Activated T-cell treated with anti-CD3 and anti-CD28 coated beads for 1 hour (primary cell): ENCODE measurements at places on chromosomes 7 and 10.

DNA sequence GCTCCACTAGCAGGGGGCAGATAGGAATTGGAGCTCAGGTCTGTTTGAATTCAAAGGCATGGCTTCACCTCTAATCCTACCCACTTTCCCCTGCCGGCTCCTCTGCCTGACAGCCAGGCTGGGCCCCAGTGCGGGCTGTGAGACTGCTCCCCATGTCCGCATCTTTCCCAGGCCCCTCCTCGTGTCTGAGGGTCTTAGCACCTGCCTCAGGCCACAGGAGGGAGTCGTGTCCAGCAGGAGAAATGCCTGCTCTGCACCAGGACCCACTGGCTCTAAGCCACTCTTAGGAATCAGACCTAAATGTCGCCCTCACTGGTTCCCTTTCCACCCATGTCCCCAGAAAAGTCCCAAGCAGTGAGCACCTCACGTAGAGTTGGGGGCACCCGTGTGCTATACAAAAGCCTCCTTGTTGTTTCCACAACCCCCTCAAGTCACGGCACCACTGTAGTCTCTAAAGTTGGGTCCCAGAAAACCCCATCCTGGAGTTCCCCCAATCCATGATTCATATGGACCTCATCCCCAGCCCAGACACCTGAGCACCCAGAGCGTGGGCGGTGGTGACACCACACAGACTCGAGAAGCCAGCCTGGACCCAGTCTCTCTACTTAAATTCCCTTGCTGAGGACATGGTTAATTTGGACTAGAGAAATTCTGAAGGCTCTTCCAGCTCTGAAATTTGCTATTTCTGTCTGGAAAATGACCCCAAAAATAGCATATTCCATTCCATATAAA is 466.4 kb upstream of the ZMIZ1 start:
- no peak for DNase-seq

DNA sequence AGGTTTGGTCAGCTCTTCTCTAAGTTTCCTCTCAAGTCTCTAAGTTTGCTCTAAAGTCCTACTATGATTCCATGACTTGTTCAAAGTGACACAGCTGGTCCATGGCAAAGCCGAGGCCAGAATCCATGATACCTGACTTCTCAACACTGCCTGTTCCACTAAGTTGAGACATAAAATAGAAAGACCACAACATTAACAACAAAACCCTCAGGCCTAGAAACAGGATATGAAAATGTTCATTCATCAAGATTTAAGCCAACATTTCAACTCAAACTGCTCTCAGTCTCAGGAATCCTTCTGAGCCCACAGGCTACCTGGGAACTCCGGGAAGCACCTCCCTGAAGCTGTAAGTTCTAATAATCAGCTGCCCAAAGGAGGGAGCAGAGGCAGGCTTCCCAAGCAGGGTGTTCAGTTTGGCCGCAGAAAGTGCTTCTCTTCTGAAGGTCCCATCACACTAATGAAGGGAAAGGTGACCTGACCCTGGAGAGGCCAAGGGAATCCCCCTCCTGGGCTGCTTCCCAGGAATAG is 62.9 kb downstream of the STK17A start:
- no peak for DNase-seq

DNA sequence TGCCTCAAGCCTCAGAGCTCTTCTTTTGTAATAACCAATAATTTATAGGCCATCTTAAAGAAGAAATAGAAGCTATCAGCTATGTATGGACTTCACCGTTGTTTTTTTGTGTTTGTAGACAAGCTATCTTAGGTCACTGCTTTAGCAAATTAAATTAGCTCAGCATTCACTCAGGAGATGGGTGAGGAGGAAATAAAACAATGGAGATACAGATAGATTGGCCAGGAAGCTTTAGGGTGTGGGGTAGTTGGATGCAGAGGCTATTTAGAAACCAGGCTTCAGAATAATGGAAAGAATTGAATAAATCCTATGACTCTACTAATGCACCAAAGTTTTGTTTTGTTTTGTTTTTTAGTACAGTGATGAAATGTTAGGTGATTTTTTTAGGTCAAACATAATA is 66.1 kb downstream of the MDFIC start:
- no peak for DNase-seq

- DNase-seq = no peak
Measured at GRCh38 chr7:141874787-141875186, 33.5 kb upstream of the PRSS37 start.

DNA sequence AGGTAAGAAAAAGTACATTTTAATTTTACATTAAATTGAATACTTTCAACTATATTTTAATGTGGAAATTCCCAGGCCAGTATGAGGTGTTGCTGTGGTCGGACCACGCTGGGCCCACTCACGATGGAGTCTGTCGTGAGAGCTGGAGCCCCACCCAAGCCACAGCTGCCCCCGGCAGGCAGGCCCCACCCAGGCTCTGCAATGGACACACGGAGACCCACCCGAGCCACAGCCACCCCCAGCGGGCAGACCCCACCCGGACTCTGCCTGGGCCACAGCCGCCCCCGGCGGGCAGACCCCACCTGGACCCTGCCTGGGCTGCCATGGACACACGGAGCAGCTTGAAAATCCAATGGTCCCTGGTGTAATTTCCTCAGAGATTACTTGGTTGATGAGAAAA is 141.3 kb downstream of the PTPRN2 start:
- no peak for DNase-seq
